Activated B cell treated with CpG ODN at 0.5 μM for 24 hours (primary cell): ENCODE measurements at places on chromosomes 2 and 18.
A peak's percentile ranks its signal among the peaks of the same experiment; 100 is the strongest.

- no peak for DNase-seq
Observed at GRCh38 chr2:180695586-180696401, 284.6 kb upstream of the UBE2E3 start.

GRCh38 chr2:23425338-23425871 lies 40.4 kb downstream of the KLHL29 start:
- DNase-seq, result no peak

DNA sequence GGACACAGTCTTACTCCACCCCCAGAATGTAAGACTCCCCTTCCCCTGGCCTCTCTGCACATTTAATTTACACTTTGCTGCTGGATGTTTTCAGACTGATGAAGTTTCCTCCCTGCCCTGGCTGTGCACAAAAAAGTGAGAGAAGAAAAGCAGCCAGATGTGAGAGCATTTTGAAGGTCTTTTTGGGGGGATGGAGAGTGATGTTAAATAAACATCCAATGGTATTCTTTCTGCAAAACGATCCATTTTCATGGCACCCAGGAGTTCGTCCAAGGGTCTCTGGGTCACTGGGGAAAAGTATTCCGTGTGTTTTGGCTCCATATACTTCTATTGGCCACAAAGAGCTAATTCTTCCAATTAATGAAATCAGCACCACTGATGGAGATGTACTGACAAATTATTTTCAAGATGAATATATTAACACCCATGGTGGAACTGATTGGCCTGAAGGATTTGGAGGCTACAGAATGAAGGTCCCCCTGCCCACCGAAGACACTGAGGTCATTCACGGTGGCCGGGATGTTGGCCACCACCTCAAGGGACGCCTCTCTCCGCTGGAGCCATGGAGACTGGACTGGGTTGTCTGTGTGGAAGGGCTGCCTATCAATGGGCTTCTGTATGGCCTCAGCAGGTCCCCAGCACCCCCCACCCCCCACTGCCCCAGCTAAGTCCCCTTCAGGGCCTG lies 107.6 kb upstream of the PKDCC start:
- no peak for DNase-seq

GRCh38 chr18:22964116-22964515 lies 31.0 kb downstream of the RBBP8 start:
- DNase-seq, result no peak

GRCh38 chr2:6971502-6971901 lies 54.3 kb downstream of the RNF144A start:
- no peak for DNase-seq

GRCh38 chr2:30733876-30734520 lies 73.2 kb downstream of the CAPN13 start:
- DNase-seq, result no peak

GRCh38 chr2:88226754-88227153 lies 56.6 kb downstream of the THNSL2 start:
- no peak for DNase-seq

GRCh38 chr2:30239308-30239985 lies 8.1 kb downstream of the LBH start:
- peak; percentile 60 for DNase-seq

- no peak for DNase-seq
Observed at GRCh38 chr2:155965415-155966063, 367.0 kb downstream of the NR4A2 start.

- DNase-seq, result no peak
Observed at GRCh38 chr2:24245986-24246776, 71.3 kb downstream of the FAM228A start.

- no peak for DNase-seq
Observed at GRCh38 chr2:22800412-22800811, 584.6 kb upstream of the KLHL29 start.
